CD4-positive, alpha-beta T cell treated with Interleukin-6 at 100 ng/mL for 8 hours (primary cell): ENCODE measurements at places on chromosomes 16 and 17.

- DNase-seq: no peak
These were observed 20.5 kb downstream of the C1QTNF1 start for GRCh38 chr17:79044462-79044861.

DNA sequence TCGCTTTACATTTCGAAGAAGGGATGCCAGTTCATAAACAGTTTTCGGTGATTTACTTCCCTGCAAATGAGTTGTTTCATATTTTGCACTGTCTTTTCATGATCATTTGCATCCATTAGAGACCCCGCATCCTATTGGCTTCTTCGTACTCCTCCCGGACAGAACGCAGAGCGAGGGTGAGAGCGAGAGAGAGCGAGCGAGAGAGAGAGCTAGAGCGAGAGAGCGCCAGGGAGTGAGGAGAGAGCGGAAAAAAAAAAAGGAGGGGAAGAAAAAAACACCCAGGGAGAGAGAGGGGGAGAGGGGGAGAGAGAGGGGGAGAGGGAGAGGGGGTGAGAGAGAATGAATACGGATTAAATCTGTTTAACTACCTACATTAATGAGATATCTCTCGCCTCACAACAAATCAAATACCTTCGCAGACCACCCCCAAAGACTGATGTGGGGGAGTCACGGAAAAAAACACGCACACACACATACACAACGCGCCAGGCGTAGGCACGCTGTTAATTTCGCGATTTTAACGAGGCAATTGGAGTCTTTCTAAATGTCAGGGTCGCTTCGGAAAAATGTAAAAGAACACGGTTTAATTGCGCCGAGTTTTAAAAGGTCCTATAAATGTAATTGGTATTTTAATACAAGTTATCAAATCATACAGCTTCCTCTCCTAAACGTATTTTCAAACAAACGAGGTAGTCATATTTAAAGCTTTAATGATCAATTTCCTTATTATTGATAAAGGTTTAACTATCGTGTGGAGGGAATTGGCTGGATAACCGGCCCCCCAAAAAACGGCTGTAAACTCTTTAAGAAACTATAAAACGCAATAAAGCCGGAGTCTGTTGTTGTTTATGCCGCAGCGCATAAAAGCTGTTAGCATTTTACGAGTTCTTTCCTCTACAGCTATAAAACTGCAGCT is at the start of gene HOXB8:
HOXB8 (minus strand) TSS at position 246 of the 916 bp plus-strand sequence. CDS start 588 bp downstream, outside the sequence.
- no peak for DNase-seq

- no peak for DNase-seq
These were observed at the start of gene TM4SF5 for GRCh38 chr17:4771519-4772234. TM4SF5 (plus strand) TSS chr17:4771886; CDS start chr17:4771923, 37 bp downstream.

GRCh38 chr17:31295489-31295871 is 1.6 kb downstream of the OMG start:
- DNase-seq: no peak

GRCh38 chr16:86883583-86884389 is 305.4 kb downstream of the FOXL1 start:
- no peak for DNase-seq

GRCh38 chr16:81616321-81617020 is 162.6 kb upstream of the PLCG2 start:
- DNase-seq: peak; percentile 79
